ENCODE measurements at places on chromosomes 12 and 14. TPM values are rescaled to one million over a fixed set of nuclear protein-coding genes. Genes with fewer than 3 reads are reported as not detected.

The PIK3C2G gene
- not detected for total RNA-seq

The SOX5 gene
- 1.1 TPM for total RNA-seq

The KLRB1 gene
- 0.40 TPM for total RNA-seq

- peak; percentile 46 for DNase-seq
Observed at GRCh38 chr14:99268810-99269707, 2.9 kb downstream of the BCL11B start.

DNA sequence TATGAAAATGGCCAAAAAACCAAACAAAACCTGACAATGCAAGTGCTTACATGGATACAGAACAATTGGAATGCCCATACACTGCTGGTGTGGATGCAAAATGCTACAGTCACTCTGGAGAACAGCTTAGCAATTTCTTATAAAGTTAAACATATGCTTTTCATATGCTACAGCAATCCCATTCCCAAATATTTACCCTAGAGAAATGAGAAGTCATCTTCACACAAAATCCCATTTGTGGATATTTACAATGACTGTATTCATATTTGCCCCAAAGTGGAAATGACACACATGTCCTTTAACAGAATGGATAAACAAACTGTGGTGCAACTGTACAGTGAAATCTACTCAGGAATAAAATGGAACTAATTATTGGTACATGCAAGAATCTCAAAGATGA lies 20.4 kb downstream of the SAV1 start:
- no peak for DNase-seq

DNA sequence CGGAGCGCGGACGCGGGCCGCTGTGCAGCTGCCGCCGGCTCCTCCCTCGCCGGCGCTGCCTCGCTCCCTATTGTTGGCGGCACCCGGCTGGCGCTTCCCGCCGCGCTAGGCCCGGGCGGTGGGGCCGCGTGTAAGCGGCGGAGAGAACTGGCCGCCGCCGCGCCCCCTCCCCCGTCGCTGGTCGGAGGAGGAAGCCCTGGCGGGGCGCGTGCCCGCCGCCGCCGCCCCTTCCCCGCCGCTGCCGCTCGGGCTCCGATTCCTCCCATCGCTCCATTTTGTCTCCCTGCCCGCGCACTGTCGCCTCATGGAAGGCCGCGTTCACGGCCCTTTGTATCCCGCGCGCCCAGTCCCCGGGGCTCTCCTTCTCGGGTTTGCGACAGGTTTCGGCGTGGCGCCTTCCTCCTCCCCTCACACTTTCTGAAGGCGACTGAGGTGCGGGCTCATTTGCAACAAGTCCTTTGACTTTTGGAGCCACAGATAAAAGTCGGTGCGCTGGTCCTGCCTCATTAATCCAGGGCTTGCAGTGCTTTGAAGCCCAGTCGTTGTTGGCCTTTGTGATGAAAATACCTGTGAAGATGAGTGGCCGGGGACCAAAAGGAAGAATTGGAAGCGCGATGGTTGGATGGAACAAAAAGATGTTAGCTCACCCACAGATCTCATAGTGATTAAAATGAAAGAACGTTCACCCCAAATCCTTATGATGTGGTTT lies 707 bp downstream of the CPSF6 start:
- DNase-seq: peak; percentile 62

DNA sequence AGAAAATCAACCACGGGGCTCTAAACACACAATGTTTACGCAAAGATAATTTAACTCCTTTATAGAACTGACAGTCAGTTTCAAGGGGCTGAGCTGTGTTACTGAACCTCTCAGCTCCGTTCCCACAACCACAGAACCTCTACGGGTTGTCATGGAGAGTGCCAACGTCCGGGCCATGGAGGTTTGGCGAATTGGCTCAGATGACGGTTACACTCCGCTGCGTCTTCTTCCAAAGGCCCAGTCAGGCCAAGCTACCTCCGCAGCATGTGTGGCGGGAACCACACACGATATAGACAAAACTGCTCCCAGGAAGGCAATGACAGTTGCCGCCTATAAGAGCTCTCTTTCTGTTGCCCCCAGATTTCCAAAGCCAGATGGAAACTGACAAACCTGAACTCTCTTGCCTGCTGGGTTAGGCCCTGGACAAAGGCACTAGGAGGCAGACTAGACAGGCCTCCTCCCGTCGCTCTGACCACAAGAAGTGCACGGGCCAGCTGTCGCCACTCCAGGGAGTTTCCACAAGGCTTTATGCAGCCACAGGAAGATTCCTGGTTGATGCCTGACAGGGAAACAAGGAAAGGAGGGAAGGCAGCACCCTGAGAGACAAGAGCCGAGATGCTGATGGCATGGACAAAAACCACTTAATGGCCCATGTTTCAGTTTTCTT lies 30.3 kb downstream of the CCDC88C start:
- DNase-seq: no peak

- no peak for DNase-seq
Observed at GRCh38 chr12:19894803-19895202, 455.5 kb downstream of the AEBP2 start.

DNA sequence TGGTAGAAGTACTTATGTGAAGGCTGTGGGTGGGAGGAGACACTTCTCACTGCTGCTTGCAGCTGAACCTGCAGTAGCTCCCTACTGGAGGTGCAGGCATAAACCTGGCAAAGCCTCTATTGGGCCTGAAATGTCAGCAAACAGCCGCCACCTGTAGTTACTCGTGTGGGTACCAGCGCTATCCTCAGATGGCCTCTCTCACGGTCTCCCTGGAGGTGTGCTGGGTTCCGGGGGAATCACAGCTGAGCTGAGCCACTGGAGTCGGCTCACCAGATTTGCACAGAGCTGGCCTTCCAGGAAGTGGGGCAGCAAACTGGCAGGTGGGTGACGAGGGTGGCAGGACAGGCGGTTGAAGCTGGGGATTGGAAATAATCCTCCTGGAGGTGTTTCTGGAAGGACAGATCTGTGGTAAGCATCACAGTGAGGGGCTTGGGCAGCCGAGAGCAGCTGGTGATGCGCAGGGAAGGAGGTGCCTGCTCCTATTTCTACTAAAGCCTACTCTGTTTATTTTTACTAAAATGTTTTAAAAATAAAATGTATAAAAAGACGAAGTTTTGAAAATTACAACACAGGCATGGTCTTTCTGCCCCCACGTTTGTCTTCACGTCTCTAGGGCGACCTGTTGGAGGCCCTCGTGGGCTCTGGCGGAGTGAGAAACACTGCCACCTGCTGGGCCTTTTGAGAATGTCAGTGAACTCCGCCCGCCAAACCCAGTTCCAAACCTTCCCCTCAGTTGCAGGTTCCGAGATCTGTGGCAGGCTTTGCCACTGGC lies 67.8 kb upstream of the PLEKHG3 start:
- peak; percentile 83 for DNase-seq

GRCh38 chr12:124085419-124086296 lies 112.6 kb downstream of the ZNF664 start:
- DNase-seq: no peak

DNA sequence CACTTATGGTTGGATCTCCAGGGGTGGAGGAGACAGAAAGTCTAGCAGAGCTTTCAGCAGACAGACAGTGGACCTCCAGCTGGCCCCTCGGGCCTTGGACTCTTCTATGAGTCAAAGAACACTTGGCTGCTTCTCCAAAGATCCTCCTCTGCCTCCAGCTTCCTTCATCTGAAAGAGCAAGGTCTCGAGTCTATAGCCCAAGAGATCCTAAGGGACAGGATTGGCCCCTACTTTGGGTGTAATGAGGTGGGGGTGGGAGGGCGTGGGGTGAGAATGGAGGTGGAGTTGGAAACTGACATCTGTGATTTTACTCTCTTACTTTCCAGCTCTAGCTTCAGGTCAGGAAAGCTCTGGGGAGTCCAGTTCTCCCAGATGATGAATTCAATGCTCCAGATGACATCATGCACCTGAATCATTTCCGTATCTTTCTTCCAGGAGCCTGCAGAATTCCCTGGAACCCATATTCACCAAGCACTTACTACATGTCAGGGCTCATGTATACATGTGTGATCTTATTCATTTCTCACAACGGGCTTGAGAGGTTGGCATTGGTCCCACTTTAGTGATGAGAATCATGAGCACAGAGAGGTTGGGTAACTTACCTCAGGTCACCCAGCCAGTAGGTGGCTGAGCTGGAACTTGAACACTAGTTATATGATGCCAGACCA lies 10.2 kb upstream of the PGF start:
- no peak for DNase-seq
